ENCODE measurements at places on chromosomes 13 and 19.

DNA sequence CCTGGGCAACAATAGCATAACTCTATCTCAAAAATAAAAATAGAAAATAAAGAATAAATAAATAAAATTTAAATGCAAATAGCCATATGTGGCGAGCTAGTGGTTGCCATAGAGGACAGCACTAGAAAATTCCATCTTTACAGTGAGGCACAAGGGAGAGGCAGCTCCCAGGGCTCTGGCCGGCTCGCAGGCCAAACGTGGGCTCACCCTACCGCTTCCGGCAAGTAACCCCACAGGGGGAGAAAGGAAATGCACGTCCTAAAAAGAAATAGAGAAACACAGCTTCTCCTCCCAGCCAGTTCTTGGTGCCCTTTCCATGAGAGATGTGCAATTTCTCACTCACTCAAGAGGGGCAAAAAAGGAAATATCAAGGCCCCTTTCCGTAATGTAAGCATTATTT lies 12.4 kb upstream of the GRWD1 start:
- no peak for DNase-seq

GRCh38 chr13:112687836-112688559 lies 1.8 kb upstream of the ATP11A start:
- no peak for DNase-seq

GRCh38 chr13:40407567-40407966 lies 258.9 kb downstream of the FOXO1 start:
- no peak for DNase-seq

GRCh38 chr13:106336668-106337067 lies 198.8 kb downstream of the EFNB2 start:
- no peak for DNase-seq

GRCh38 chr19:12777217-12778016 lies 2.1 kb upstream of the HOOK2 start:
- DNase-seq = peak; percentile 73
